Stimulated activated CD4-positive, alpha-beta T cell treated with anti-CD3 and anti-CD28 coated beads, Interleukin-2, amount 100 ng/mL, for 24 hours (primary cell): ENCODE measurements at places on chromosomes 3 and 15.

- no peak for DNase-seq
Observed at GRCh38 chr3:37293646-37294045, 119.3 kb upstream of the LRRFIP2 start.

DNA sequence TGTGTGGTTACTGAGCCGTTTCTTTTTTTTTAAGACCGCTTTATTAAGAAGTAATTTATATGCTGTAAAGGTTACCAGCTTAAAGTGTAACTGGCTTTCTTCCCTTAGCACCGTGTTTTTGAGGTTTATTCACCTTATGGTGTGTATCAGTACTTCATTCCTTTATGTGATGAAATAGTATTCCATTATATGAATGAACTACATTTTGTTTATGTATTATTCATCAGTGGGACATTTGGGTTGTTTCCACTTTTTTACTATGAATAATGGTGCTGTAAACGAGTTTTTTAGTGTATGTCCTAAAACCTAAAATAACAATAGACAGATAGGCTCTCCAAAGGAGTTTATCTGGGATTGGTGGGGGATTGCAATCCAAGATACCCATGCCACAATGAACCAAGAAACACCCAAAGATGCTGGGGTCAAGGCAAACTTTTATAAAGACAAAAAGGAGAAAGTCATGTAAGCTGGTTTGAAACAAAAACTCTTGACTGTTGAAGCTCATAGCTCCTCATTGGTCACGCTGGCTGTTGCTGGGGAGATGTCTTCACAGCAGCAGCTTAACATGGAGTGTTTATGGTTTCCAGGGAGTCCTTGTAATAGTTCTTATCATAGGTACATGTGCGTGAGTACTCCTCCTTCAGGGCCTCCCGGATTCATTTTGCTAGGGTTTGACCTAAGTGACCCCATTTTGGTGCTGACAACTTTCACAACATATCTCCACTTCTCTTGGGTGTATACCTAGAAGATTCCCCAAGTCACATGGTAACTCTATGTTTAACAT lies 16.0 kb downstream of the TM2D3 start:
- no peak for DNase-seq

DNA sequence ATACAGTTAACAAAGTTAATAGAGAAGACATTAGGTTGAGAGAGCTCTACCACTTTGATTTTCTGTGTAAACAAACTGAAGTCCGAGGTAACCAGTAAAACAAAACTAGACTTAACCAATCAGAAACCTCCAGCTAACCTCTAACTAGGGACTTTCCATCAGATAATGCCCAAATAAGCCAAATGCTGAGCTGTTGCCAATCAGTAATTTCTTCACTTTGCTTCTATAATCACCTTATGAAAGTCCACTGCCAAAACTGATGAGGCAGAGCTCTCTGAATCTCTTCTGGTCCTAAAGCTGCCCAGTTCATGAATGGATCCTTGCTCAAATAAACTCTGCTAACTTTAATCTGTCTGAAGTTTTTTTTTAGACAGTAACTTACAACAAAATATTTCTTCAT lies 448.0 kb upstream of the NECTIN3 start:
- no peak for DNase-seq

DNA sequence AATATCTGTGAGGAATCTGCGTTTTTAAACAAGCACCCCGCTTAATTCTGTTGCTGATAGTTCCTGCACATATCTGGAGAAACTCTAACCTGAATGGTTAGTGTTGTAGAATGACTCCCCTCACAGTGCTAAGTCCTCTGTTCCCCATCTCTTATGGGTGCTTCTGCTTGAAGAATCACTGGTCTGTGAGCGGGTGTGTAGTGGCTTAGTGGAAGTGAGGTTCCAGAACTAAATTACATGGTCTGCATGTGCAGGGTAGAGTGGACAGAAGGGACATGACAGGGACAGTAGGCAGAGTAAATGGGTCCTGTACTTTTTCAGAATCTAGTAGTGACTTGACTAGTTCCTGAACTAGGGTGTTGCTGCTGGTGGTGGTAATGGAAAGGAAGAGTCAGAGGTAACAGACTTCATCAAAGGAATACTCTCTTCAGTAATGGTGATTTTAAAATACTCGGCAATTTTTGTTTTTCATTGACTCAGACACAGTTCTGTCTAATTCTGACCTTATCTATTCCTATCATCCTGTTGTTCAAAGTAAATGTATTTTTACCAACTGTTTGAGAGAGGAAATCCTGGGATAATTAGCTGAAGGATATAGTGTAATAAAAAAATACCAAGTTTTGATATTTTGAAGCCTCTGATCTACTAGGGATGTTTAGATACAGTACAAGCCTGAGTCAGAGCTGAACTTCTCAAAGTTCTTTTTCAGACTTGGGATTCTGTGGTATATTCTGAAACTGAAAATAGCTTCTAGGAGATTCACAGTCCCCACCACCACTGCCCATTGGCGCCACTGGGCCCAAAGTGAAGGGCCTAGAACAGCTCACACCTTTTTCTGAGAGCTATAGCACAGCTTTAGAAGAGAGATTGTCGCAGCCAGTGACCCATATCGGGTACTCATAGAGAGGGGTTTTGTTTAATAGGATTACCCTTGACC lies 55.5 kb downstream of the FNDC3B start:
- DNase-seq, result peak; percentile 21

DNA sequence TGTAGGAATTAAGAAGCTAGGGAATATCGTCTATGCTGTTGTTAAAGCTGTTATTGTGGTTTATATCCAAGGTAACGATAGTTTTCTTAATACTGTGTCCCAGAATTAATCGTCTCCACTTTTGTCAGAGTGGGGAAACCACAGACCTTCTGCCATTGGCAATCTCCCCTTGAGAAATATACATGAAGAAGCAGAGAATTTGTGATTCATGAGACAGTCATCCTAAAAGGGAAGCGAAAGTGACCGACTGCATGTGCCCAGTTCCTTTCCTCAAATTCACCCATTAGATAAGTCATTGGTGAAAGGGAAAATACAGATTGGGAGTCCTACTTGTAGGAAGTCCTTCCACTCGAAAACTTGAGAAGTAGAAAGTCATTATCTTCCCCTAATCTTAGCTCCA lies 26.6 kb downstream of the DIPK2A start:
- DNase-seq, result no peak

DNA sequence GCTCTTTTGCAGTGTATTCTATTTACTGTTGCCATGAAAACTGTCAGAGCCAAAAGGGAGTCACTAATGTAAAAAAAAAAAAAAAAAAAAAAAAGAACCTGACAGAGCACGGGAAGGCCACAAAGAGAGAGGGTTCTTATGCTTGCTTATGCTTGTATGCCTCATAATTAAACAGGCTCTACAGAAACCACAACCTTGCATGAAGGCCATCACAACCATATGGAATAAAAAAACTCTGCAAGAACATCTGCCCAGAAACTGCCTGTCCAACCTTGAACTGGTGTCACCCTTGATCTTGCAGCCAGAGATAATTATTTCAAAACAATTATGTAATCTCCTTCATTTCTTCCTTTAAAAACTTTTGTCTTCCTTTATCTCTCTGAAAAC lies 50.1 kb downstream of the CFAP20DC start:
- no peak for DNase-seq

DNA sequence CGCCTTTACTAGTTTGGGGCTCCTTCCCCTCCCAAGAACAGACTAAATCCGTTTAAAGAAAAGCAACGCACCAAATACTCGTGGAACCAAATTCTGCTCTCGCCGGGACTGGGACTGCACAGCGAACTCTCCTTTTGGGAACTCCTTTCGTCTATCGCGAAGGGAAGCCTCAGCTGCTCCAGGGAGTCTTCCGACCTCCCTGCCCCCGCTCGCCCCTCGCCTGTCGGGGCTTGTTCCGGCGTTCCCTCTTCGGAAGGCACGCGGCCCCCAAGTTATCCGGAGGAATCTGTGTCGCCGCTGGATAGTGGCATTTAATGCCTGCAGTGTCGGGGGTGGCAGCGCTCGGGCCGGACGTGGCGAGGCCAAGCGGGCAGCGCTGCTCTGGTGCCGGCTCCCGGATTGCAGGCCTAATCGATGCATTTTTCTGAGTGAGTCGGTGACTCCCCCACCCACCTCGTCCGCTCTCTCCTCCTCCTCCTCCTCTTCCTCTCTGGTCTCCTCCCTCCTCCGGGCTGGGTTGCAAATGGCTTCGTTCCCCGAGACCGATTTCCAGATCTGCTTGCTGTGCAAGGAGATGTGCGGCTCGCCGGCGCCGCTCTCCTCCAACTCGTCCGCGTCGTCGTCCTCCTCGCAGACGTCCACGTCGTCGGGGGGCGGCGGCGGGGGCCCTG lies at the start of gene TRIM71:
Gene TRIM71, plus strand, starts transcription at position 440 of the 671 bp plus-strand sequence. Its CDS starts 84 bp downstream, at position 524.
- DNase-seq, result peak; percentile 21

DNA sequence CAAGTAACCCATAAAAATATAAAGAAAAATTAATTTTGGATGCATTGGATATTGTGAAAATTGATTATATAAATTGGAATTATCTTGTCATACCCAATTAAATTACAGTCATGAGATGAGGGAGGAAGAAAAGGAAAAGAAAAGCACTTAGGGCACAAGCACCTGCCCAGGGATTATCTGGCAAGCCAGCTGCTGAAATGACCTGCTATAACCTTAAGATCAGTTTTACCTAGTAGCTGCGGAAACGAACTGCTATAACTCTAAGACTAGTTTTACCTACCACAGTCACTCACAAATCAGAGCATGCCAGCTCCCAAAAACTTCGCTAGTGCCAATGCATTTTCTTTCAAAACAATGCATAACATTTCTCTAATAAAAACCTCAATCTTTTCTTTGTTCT lies 26.2 kb downstream of the LRRFIP2 start:
- no peak for DNase-seq

DNA sequence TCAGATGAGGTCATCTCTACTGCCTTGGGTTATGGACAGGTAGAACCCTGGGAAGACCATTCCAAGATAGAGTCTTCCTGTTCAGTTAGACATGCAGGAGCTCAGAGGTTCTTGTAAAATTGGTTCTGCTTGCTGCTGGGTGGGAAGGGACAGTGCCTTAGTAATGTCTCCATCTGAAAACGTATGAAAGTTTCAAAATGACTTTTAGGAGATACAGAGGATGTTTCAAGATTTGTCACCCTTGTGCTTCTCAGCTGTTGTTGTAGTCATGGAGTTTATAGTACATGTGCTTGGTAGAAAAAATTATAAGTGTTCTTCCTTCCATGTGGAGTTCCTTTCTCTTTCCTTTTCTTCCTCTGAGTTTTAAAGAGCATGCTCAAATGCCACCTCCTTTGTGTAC lies 885.2 kb upstream of the CFAP20DC start:
- DNase-seq, result peak; percentile 23

GRCh38 chr3:192915304-192915703 lies 2.4 kb downstream of the MB21D2 start:
- DNase-seq, result no peak

DNA sequence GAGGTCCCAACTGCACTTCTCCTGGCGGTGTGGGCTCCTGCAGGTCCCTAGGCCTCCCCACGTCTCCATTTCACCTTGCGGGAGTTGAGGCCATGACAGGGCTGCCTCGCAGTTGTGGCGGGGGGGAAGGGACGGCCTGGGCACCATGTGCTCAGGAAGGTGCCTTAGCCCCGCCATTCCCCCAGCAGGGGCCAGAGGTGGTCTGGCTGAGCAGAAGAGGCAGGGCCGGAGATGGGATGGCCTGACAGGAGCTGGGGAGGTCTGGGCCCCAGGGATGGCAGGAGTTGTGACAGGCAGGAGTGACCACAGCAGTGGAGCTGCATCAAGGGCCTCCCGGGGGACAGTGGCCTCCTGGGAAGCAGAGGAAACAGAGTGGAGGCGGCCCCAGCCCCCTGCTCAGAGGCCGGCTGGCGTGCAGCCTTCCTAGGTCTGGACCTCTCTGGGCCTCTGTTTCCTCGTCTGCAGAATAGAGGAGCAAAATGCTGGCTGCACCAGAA lies 18.7 kb upstream of the KLF15 start:
- no peak for DNase-seq

GRCh38 chr3:42718338-42718737 lies 15.7 kb upstream of the HHATL start:
- DNase-seq, result no peak

GRCh38 chr15:79562403-79562815 lies 130.3 kb downstream of the MINAR1 start:
- DNase-seq, result no peak

GRCh38 chr3:184015381-184016019 lies 2.2 kb downstream of the ABCC5 start:
- no peak for DNase-seq

DNA sequence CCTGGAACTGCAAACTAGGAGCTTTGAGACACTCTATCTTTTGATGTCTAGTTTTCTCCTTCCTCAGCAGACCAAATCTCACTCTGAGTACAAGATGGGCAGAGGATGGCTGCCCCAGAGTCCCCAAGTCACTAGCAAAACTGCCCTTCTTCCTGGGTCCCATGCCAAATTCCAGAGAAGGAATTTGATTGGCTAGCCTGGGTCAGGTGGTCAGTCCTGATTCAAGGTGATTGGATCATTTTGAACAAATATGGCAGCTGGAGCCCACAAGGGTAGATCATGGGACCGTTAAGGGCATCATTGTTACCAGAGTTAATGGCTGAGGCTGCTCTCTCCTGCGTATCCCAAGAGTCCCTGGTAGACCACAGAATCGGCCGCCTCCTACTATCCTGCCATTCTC lies 21.7 kb downstream of the SLC6A1 start:
- DNase-seq, result no peak

DNA sequence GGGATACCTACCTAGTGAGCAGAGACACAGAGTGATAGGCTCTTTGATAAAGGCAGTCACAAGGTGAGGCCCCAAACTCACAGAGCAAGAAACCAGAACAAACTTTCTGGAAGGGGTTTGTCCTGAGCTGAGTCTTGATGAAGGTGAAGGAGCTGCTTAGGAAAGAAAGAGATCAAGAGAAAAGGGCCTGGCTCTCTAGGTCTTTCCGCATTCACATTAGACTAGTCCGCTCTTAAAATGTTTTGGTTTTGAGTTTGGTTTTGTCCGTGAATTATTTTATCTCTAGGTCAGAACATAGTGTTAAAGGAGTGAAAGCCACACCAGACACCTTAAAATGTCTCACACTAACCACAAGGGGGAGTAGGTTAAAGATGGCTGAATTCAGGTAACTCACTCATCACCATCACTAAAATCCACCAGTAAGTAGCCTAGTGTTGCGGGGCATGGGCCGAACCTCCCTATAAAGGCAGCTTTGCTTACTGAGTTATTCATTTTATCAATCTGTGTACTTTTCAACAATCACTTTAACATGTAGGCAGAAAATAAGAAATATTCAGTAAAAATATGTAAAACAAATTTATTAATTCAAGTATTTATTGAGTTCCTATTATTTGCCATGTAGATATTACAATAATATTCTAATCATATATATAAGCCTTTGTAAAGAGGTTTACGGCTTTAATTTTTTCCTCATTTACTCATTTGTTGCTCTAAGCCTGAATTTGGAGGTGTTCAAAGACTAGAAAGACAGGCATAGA lies 121.5 kb upstream of the TSC22D2 start:
- DNase-seq, result no peak

DNA sequence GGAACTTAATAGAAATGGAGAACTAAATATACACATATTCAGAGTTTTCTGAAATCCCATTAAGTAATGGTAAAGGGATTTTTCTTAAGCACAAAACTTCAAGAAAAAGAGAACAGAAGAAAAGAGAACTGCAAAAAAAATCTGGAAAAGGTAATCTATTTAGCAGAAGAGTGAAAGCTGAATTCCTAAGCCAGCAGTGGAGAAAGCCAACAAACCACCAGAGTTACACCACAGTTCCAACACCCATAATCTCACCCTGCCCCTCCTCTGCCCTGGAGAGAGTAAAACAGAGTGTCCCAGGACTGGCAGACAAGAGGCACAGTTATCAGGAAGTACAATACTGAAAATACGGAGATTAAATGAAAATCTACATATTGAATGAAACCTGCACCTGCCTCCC lies 29.4 kb downstream of the TP53BP1 start:
- DNase-seq, result no peak

GRCh38 chr3:126713199-126713598 lies 9.2 kb downstream of the CHCHD6 start:
- no peak for DNase-seq

- DNase-seq, result no peak
Observed at GRCh38 chr15:80107774-80108173, 45.0 kb upstream of the FAH start.
